ENCODE measurements at places on chromosomes 3 and 15. TPM values are rescaled to one million over a fixed set of nuclear protein-coding genes. Genes with fewer than 3 reads are reported as not detected.

Gene HTR3D
- total RNA-seq: not detected

Gene SGO1
- 2.7 TPM for total RNA-seq

Gene MAP3K13
- total RNA-seq: 20.6 TPM

Gene CATSPER2
- 0.78 TPM for total RNA-seq

Gene DNAH12
- total RNA-seq: not detected

Gene SSR3
- 272 TPM for total RNA-seq

Gene LNP1
- 3.0 TPM for total RNA-seq

Gene SHC4
- total RNA-seq: 0.04 TPM

Gene TRAK1
- total RNA-seq: 29.0 TPM

Gene DISP2
- total RNA-seq: 0.94 TPM

Gene GOLGA8A
- total RNA-seq: 6.1 TPM

Gene ITIH1
- total RNA-seq: not detected

Gene DLEC1
- total RNA-seq: not detected

Gene FBXO40
- total RNA-seq: not detected

Gene GABRG3
- not detected for total RNA-seq

Gene ZBTB38
- total RNA-seq: 45.8 TPM

Gene SKOR1
- total RNA-seq: not detected

Gene STAB1
- total RNA-seq: under 0.01 TPM

Gene GP5
- total RNA-seq: not detected

Gene TRAIP
- 14.1 TPM for total RNA-seq

Gene ZPLD1
- 0.72 TPM for total RNA-seq

Gene RAB6B
- total RNA-seq: 0.15 TPM

Gene PLA1A
- not detected for total RNA-seq

Gene ZBBX
- not detected for total RNA-seq

Gene PCOLCE2
- total RNA-seq: 2.9 TPM

Gene GOLGA6L25
- total RNA-seq: not detected

Gene CMTM8
- 2.5 TPM for total RNA-seq

Gene FGD5
- total RNA-seq: not detected

Gene CTXN2
- total RNA-seq: not detected

Data from hair follicular keratinocyte (primary cell).